ENCODE measurements at places on chromosomes 7 and 10. TPM values are rescaled to one million over a fixed set of nuclear protein-coding genes. Genes with fewer than 3 reads are reported as not detected.
A peak's percentile ranks its signal among the peaks of the same experiment; 100 is the strongest.

GRCh38 chr7:101245147-101245668 lies 327 bp upstream of the FIS1 start:
- DNase-seq = no peak

- peak; percentile 15 for DNase-seq
Measured at GRCh38 chr7:157579425-157579824, 242.6 kb downstream of the DNAJB6 start.

MALRD1 gene
- total RNA-seq = 4.7 TPM

TMEM248 gene
- 84.0 TPM for total RNA-seq

KLF14 gene
- total RNA-seq = not detected

GRCh38 chr10:133475821-133476640 lies 22.3 kb downstream of the SCART1 start:
- DNase-seq = no peak

DNA sequence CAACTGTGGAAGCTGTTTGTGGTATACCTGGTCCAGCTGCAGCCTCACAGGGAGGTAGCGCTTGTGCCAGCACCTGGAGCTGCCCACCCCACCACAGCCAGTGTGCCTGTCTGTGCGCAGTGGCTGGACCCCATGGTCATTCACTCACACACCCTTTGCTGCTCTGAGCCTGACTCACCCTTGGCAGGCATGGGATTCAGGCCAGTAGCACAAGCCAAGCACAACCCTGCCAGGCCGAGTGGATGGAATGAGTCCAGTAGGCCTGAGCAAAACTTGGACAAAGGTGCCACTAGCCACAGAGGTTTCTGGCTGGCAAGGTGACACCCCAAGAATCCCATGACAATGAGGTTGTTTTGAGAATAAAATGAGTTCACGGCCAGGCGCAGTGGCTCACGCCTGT lies 19.0 kb downstream of the RBM48 start:
- peak; percentile 12 for DNase-seq

GRCh38 chr7:140176811-140177702 lies at the start of gene KDM7A:
TSS of gene KDM7A (minus strand) at chr7:140176983. CDS start at chr7:140176937, 46 bp downstream.
- DNase-seq = peak; percentile 85

DNA sequence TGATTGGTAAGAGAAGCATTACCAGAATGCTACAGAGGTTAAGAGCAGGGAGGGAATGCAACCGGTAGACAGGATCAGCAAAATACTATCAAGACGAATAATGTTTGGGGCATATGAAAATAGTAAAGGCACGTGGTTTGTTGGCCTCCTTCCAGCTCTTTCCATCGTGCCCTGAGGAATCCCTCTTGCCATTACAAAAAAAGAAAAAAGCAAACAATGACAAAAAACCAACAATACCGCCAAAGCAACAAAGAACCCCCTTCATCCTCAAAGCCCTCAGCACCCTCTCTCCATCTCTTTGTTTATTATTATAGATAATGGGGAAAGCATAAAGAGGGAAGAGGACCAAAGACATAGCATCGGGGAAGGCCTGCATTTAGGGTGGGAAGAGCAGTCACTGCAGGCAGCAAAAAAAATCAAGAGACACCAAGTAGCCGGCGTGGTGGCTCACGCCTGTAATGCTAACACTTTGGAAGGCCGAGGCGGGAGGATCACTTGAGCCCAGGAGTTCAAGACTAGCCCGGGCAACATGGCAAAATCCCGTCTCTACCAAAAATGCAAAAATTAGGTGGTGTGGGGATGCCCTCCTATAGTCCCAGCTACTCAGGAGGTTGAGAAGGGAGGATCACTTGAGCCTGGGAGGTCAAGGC lies 78.0 kb downstream of the HIP1 start:
- DNase-seq = no peak

DNA sequence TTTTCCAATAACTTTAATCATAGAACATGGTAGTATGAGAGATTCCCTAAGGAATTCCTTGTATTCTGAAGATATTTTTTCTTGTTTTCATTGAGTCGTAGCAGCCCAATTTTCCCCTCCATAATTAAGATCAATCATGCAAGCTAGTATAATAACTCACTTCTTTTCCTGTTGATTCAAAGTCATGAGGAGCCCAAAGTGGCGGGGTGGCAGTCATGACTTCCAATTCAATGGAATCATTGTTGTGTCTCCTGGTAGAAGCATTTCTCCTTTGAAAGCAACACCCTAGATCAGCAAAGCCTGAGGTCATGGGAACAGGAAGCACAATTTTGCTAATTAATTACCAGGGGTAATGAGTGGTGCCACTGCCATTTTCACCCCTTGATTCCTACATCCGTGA lies 77.6 kb upstream of the MAGI2 start:
- DNase-seq = no peak

- no peak for DNase-seq
Measured at GRCh38 chr7:2518737-2519118, 846 bp upstream of the LFNG start.

PSTK gene
- 17.5 TPM for total RNA-seq

- DNase-seq = no peak
Measured at GRCh38 chr7:102270178-102270887, 16.3 kb upstream of the SH2B2 start.

RPA3 gene
- total RNA-seq = 16.0 TPM

IQUB gene
- total RNA-seq = 6.3 TPM

- DNase-seq = no peak
Measured at GRCh38 chr7:87598234-87599009, 2.3 kb downstream of the ABCB1 start.

GRCh38 chr7:14604606-14605005 lies 297.9 kb downstream of the DGKB start:
- no peak for DNase-seq

DNA sequence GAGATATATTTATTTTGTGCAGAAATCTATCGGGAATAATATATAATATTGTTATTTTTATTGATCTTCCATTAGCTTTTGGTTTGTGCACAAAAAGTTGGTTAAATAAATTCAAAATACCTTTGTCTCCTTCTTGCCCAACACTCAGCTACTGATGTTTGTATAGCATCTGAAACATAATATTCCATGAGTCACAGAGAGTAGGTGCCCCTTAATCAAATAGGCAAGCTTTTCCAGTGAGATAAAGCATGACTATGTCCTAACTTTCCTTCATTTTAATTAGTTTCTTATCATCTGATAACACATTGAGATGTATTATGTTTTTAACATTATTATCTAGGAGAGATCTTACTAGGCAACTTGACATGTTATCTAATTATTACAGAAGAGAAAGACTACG lies 432.2 kb downstream of the KIF20B start:
- DNase-seq = no peak

GRCh38 chr10:91433620-91434019 lies 23.5 kb downstream of the HECTD2 start:
- no peak for DNase-seq

DNA sequence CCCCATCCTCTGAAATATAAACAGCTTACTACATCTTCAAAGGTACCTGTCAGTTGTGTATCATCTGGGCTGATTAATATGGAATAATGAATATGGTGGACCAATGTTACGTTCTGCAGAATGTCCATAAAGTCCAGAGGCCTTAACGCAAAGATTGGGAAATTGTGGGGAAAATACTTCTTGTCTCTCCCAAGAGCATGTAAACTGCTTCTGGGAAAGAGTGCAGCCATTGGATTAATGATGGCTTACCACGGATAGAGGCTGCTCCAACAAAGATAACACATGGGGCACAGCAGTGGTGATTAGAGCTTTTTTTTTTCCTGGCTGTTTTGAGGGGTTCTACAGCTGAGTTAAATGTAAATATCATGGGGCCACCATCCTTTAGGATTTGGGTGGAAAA lies 340.4 kb upstream of the AKR1E2 start:
- no peak for DNase-seq

GRCh38 chr7:28507525-28508282 lies 95.4 kb downstream of the CREB5 start:
- DNase-seq = no peak

DNA sequence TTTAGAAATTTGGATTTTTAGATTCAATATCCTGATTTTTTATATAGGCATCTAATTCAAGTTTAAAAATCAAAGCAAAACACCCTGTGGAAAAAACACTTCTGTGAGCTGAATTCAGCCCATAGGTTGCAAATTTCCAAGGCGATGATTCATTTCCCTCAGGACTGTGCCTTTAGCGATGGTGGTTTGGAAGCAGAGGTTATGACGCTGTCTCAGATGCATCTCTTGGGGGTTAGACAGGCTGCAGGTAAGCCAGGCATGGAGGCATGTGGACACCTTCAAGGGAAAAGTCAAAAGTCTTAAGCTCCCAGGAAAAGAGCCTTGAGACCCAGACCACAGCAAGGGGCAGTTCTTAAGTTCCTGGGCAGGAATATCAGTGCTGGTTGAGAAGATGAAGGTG lies 9.5 kb upstream of the FRA10AC1 start:
- DNase-seq = no peak

AQP1 gene
- 74.5 TPM for total RNA-seq
